ENCODE measurements at places on chromosomes 12 and 14.

- peaks cover 10% of the 10 kb centered on the region for H3K4me1 ChIP-seq
- no peak for DNase-seq
- peaks cover 65% of the 10 kb centered on the region for H3K36me3 ChIP-seq
These were observed 4.8 kb downstream of the MED6 start for GRCh38 chr14:70595443-70596185.

- no peaks in the 10 kb centered on the region for H3K36me3 ChIP-seq
- H3K4me3 ChIP-seq: no peak overlapping the region
- DNase-seq: no peak
- no peak overlapping the region for H3K27ac ChIP-seq
These were observed 105.1 kb downstream of the ZFP36L1 start for GRCh38 chr14:68687746-68688145.

DNA sequence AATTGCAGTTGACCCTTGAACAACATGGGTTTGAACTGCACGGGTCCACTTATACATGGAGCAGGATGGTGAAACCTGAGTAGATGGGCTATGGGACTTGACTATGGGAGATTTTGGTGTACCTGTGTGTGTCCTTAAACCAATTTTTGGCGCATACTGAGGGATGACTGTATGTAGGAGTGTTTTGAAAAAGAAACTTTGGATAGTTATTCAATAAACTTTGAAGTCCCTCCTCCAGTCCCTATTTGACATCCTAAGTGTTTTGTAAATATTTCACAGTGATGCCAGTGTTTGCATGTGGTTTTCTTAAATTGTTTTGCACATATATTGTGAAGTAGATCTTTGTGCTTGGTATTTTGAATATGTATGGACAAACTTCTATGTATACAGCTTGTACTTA is 12.4 kb downstream of the KTN1 start:
- DNase-seq: no peak
- no peaks in the 10 kb centered on the region for H3K36me3 ChIP-seq
- H3K27me3 ChIP-seq: no peaks in the 10 kb centered on the region
- H3K4me1 ChIP-seq: no peaks in the 10 kb centered on the region

DNA sequence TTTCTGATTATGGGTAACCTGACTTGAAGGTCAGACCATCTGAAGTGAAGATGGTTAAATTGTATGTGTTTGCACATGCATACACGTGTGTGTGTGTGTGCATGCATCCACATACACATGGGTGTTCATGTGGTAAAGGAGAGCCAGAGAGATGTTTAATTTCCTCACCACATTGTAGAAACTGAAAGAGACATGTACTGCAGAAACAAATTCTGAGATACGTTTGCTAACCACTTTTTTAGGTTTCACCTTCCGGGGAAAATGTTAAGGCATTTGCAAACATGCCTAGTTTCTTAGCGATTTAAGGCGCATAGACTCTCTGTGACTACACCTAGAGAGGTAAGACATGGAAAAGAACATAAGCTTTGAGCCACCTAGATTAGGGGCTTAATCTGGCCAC is 362.9 kb downstream of the RAD51B start:
- H3K36me3 ChIP-seq: no peaks in the 10 kb centered on the region
- H3K4me1 ChIP-seq: no peaks in the 10 kb centered on the region
- no peak overlapping the region for H3K4me3 ChIP-seq
- no peak overlapping the region for H3K27ac ChIP-seq

GRCh38 chr14:24102357-24103048 is 8.4 kb downstream of the PCK2 start:
- H3K27ac ChIP-seq: no peak overlapping the region
- no peaks in the 10 kb centered on the region for H3K27me3 ChIP-seq
- DNase-seq: no peak
- no peak overlapping the region for H3K4me3 ChIP-seq
- H3K4me1 ChIP-seq: peaks cover 23% of the 10 kb centered on the region

GRCh38 chr14:104512061-104512460 is 67.5 kb upstream of the C14orf180 start:
- no peak overlapping the region for H3K27ac ChIP-seq
- no peaks in the 10 kb centered on the region for H3K27me3 ChIP-seq
- no peaks in the 10 kb centered on the region for H3K4me1 ChIP-seq
- H3K36me3 ChIP-seq: no peaks in the 10 kb centered on the region
- H3K4me3 ChIP-seq: no peak overlapping the region

DNA sequence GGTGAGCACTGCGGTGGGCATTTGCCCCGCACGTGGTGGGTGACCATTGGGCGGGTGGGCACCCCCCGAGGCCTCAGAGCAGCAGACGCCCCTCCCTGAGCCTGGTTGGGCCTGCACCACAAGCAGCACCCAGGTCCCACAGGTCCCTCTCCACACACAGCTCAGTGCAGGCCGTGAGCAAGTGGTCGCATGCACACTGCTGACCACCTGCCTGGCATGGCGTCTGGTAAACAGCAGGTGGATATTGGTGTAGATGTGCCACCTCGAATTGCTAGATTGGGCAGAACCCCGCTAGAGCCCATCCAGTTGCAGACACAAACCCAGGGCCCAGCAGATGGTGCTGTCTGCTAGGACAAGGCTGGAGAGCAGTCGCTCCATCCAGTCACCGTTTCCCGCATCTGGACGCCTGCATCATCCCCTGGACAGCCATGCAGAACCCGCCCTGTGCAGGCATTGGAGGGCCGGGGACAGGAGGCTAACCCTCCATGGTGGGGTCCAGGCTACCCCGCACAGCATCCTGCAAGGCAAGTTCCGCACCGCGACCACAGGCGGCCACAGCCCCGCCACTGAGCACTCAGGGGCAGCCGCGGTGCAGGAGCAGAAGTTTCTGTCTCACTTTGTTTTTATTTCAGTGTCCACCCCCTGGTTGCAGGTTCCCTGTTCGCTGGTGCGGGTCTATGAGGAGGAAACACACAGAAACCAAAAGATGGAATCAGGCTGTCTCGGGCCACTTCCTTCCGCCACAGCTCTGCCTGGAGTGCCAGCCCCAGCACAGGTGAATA is 45.6 kb upstream of the RIMBP2 start:
- H3K27me3 ChIP-seq: no peaks in the 10 kb centered on the region
- DNase-seq: no peak
- H3K4me3 ChIP-seq: no peak overlapping the region
- H3K4me1 ChIP-seq: no peaks in the 10 kb centered on the region
- no peaks in the 10 kb centered on the region for H3K36me3 ChIP-seq

GRCh38 chr12:3685830-3686229 is 67.1 kb downstream of the CRACR2A start:
- peaks cover 48% of the 10 kb centered on the region for H3K36me3 ChIP-seq
- DNase-seq: no peak
- H3K27me3 ChIP-seq: no peaks in the 10 kb centered on the region
- H3K27ac ChIP-seq: no peak overlapping the region

DNA sequence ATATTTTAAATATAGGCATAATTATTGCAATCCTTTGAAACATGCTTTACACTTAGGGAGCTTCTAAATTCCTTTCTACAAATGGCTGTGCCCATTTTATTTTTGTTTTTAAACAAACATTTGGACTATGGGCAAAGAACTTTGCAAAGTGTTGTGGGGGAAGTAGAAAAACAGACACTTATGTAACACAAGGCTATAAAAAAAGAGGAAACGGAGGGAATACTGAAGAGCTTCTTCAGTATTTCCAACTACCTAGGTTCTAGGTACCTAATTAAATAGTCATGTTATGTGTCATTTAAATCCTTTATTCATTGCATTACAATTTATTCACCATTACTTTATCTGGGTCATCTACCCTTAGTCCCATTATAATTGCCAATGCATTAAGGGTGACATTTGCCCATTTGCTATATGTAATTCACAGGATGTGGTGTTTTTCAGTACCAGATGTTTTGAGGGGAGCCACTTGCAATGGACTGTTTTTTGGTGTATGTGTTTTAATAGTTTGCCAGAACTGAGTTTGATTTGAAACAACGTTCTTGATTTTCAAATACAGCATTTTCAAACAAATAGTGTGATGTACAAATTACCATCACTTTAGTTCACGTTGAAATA is 1.5 kb upstream of the MSRB3 start:
- H3K27me3 ChIP-seq: no peaks in the 10 kb centered on the region
- peak; percentile 11 for DNase-seq
- H3K36me3 ChIP-seq: no peaks in the 10 kb centered on the region
- no peak overlapping the region for H3K27ac ChIP-seq

GRCh38 chr12:56151672-56152131 is 685 bp upstream of the MYL6B start:
- H3K27ac ChIP-seq: peak overlapping the region; percentile 86
- H3K27me3 ChIP-seq: no peaks in the 10 kb centered on the region
- DNase-seq: no peak
- peak overlapping the region; percentile 68 for H3K4me3 ChIP-seq
- H3K36me3 ChIP-seq: no peaks in the 10 kb centered on the region

DNA sequence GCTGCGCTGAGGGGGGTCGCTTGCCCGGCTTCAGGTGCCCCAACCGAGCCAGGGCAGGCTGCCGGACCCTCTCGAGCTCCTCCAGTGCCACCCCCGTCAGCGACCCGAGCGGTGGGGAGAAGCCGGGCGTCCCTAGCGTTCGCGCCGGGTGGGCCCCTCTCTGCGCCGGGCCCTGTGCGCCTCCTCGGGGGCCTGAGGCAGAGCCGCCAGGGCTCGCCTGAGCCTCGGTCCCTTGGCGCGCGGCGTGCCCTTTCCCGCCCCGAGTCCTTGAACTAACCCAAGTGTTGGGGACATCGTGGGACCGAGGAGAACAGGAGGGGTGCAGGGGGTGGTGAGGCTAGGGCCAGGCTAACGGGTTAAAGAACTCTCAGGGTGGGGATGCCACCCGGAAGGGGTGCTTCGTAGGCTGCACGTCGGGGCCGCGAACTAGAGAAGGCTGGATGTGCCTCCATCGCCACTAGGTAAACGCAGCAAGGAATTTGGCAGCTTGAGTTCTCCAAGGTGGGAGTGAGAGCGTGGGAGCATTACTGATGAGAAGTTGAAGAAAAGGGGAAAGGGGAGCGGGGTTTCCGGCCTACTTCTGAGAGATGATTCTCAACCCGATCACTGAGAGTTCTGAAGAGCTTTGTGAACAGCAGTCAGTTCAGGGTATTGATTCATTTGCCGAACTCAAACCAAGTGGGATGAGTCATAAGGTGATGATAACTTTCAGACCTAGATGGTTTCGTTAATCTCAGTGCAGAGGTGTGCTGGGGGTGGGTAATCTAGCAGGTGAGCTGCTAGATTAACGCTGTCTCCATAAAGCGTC is 618 bp downstream of the RNF34 start:
- H3K27me3 ChIP-seq: no peaks in the 10 kb centered on the region
- H3K27ac ChIP-seq: peak overlapping the region; percentile 85
- peaks cover 18% of the 10 kb centered on the region for H3K4me1 ChIP-seq

DNA sequence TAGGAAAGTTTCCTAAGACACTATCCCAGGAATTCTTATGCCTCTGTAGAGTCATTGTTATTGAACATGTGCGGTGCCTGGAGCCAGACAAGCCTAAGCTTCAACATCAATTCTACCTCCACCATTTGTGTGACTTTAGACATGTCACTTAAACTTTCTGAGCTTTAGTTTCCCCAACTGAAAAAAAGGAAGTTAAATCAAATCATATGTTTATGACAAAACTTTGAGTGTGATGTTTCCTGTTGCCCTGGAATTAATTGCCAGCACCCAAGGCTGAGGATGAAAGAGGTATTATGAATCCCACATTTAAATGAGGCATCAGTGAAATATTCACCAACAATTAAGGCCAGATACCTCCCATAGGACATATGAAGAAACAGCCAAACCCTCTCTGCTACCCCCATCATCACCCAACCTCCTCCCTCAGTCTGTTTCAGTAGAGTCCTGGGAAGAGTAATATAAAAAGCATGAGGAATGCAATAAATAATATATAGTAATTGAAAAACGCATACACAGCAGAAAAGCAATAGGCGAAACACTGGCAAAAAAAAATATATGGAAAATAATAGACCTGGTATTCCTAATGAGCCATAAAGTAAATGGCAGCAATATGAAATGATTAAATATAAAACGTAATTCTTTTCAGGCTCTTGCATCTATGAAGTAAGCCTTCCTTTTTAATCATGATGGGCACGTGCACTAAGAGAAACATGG is 182.0 kb upstream of the DCN start:
- no peak overlapping the region for H3K4me3 ChIP-seq
- no peaks in the 10 kb centered on the region for H3K4me1 ChIP-seq
- no peak overlapping the region for H3K27ac ChIP-seq
- H3K36me3 ChIP-seq: no peaks in the 10 kb centered on the region
- H3K27me3 ChIP-seq: no peaks in the 10 kb centered on the region

- no peaks in the 10 kb centered on the region for H3K4me1 ChIP-seq
- H3K27ac ChIP-seq: no peak overlapping the region
- no peak overlapping the region for H3K4me3 ChIP-seq
- H3K27me3 ChIP-seq: no peaks in the 10 kb centered on the region
- H3K36me3 ChIP-seq: no peaks in the 10 kb centered on the region
These were observed 24.4 kb downstream of the NT5DC3 start for GRCh38 chr12:103816663-103817062.

- no peak overlapping the region for H3K4me3 ChIP-seq
- no peaks in the 10 kb centered on the region for H3K27me3 ChIP-seq
These were observed 15.4 kb downstream of the TMEM119 start for GRCh38 chr12:108582509-108582908.

GRCh38 chr14:64465191-64465822 is at the start of gene AKAP5:
TSS of gene AKAP5 (plus strand) at chr14:64465499. CDS start at chr14:64468395, 2,896 bp downstream.
- no peak for DNase-seq
- peak within 1 kb of the TSS; percentile 66 for H3K4me3 ChIP-seq
- no peak within 1 kb of the TSS for H3K27ac ChIP-seq
- peaks cover 17% of the 10 kb centered on the region for H3K4me1 ChIP-seq

Data from CD14-positive monocyte (primary cell).